GM04503 (cell line): ENCODE measurements at places on chromosomes 6 and 20.

DNA sequence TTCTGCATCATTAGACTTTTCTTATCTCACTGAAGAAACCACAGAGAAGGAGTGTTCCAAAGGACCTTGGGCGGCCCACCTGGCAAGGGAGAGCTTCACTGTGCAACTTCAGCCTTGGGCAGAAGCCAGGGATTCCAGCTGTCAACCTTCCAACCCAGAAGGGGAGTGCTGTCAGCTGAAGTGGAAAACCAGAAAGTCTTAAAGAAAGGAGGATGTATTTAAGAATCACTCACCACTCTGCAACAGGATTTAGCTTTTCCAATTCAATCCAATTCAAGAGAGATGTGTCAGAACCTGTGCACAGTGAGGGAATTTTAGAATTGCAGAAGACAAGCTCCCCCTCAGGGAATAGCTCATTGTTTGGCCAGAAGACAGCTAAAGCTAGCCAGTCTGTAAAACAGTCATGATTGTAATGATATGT lies 553.7 kb downstream of the CD83 start:
- no peak for DNase-seq

- no peak for DNase-seq
Measured at GRCh38 chr6:143675946-143676345, 1.8 kb upstream of the PHACTR2 start.

DNA sequence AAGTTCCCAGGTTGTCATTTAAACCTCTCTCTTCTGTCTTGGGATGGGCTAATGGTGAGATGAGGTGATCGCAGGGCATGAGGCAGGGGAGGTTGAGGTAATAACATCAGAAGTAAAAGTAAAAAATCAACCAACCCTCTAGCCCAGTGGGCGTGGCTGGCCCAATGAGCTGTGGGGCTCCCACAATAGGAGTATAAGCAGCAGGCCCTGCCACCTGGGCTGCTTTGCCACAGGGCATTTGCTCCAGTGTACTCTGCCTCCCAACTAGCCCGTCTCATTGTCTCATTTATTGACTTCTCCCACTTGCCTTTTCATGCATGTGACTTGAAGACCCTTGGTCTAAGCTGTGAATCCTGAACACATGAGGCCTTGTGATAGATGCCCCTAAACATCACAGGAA lies 62.8 kb downstream of the PHACTR3 start:
- DNase-seq, result no peak

- no peak for DNase-seq
Measured at GRCh38 chr20:38651154-38651553, 49.5 kb downstream of the ARHGAP40 start.

- no peak for DNase-seq
Measured at GRCh38 chr20:61682114-61682995, 383.3 kb downstream of the TAF4 start.

DNA sequence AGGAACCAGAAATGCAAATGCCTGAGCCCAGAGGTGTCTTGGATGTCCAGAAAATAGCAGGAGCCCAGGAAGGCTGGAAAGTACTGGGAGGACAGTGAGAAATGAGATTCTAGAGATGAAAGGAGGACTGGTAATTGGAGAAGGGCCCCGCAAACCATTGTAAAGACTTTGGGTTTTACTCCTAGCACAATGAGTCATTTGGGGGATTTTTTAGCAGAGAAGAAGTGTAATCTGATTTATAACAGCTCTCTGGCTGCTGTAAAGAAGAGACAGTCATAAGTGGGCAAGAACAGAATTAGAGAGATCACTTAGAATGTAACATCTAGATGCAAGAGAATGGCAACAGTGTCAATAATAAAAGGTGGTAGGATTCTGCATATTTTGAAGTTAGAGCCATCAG lies 40.2 kb downstream of the SLC35F1 start:
- DNase-seq, result no peak

DNA sequence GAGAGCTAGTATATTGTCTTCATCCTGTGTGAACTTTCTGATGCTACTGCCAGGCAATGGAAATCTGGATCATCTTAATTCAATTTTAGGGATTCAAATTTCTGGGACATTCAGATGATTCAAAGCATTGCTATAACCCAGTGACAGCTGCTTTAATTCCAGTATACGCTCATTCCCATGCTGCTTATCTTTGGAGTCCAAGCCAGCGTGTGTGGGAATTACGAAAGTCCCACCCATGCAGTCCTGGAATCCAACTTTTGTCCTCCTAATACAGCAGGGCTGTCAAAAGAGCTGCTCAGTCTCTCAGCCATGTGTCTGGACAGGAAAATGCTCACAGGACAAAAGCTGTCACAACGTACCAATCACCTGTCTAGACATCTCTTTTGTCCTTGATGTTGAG lies 219.8 kb downstream of the LAMA2 start:
- no peak for DNase-seq
